ENCODE measurements at places on chromosomes 13 and 19. TPM values are rescaled to one million over a fixed set of nuclear protein-coding genes. Genes with fewer than 3 reads are reported as not detected.

- no peak for DNase-seq
Observed at GRCh38 chr19:3606174-3606689, 443 bp downstream of the TBXA2R start.

Gene PIAS4
- 8.3 TPM for polyA plus RNA-seq

Gene MISP
- 50.9 TPM for polyA plus RNA-seq

DNA sequence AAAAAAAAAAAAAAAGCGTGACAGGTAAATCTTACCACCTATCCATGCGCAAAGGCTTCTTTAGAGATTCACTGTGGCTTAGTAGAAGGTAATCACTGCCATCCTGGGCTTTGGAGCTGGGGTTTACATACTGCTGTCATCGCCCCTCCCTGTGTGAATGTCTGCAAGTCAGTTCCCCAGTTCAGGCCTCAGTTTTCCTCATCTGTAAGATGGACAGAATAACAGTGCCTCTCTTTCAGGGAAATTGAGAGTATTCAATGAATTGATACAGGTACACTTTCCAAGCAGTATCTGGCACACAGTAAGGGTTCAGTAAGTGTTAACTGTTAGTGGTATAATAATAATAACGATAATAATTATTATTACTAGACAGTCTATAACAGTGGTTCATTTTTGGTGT, 2.2 kb downstream of the RELB start:
- no peak for DNase-seq

GRCh38 chr13:59364641-59365085, 799.1 kb downstream of the DIAPH3 start:
- no peak for DNase-seq

GRCh38 chr13:22793598-22794134, 387.1 kb upstream of the SGCG start:
- peak; percentile 73 for DNase-seq

DNA sequence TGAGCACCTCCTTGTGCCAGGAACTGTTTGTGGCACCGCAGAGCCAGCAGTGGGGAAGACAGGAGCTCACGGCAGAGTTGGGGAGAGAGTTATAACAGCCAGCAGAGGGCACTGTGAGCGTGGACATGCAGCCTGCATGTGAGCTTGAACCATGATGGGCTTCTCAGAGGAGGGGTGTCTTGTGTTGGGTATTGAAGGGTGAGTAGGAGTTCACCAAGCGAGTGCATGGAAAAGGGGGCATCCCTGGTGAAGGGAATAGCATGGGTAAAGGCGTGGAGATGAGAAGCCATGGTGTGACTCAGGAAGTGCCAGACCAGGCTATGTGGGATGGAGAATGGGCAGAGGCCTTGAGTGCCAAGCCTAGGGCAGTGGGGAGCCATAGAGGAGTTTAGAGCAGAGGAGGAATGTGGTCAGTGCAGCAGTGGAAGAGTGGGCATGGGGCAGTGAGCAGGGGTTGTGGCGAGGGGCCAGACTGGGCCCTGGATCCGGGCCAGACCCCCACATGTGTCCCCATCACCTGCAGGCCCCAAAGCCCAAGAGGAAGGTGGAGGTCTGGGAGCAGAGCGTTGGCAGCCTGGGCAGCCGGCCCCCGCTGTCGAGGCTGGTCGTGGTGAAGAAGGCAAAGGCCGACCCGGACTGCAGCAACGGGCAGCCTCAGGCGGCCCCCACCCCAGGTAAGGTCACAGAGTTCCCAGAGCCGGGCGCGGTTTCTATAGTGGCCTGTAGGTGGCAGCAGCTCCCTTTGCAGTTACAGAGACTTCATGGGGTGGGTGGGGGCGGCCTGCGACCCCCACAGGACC, 11.8 kb upstream of the SHD start:
- peak; percentile 81 for DNase-seq

DNA sequence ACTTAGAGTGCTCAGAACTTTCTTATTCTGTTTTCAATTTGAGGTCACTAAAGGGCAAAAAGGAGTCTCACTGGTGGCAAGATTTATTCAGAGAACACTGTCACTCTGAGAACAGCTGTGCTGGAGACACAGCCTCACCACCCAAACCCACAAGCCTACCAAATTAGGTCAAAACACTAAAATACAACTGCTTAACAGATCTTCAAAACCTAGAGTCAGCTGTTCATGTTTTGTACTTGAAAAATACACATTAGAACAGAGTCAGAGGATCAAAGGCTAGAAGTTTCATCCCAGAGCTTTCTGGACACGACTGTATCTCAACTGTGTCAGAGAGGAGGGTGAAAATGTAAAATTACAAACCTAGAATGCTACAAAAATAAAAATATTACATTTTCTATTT, 89.3 kb downstream of the MIPEP start:
- no peak for DNase-seq

GRCh38 chr13:41590643-41591042, 133.3 kb downstream of the RGCC start:
- DNase-seq, result no peak

Gene DENND1C
- 16.1 TPM for polyA plus RNA-seq

- DNase-seq, result no peak
Observed at GRCh38 chr13:42878721-42879120, 97.3 kb downstream of the FAM216B start.

- DNase-seq, result no peak
Observed at GRCh38 chr19:13100031-13100588, 2.5 kb downstream of the LYL1 start.

GRCh38 chr13:97881556-97881955, 71.9 kb upstream of the IPO5 start:
- no peak for DNase-seq

- no peak for DNase-seq
Observed at GRCh38 chr19:4272894-4273293, 6.2 kb upstream of the SHD start.

GRCh38 chr19:3210347-3211017, 14.0 kb upstream of the CELF5 start:
- peak; percentile 52 for DNase-seq

GRCh38 chr13:40245567-40245966, 420.9 kb downstream of the FOXO1 start:
- DNase-seq, result no peak

- DNase-seq, result no peak
Observed at GRCh38 chr19:5121266-5122120, 152.6 kb downstream of the KDM4B start.

DNA sequence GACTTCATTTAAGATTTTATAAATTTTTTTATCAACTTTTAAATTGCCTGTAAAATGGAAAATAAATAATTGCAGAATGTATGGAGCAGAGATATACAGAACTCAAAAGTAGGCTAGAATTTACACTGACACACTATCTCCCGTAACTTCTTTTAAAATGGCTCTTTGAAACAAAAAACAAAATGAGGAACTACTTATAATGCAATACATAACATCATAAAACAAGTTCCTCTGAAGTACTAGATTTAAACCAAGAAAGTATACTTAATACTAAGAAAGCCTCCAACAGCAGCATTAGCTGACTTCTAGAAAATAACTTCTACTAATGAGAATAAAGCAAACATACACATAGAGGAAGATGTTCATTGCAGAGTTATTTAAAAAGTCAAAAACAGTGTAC, 17.0 kb downstream of the RBM26 start:
- no peak for DNase-seq

Gene ZSCAN22
- 2.2 TPM for polyA plus RNA-seq

- no peak for DNase-seq
Observed at GRCh38 chr19:43552616-43553015, 19.6 kb downstream of the ZNF575 start.

DNA sequence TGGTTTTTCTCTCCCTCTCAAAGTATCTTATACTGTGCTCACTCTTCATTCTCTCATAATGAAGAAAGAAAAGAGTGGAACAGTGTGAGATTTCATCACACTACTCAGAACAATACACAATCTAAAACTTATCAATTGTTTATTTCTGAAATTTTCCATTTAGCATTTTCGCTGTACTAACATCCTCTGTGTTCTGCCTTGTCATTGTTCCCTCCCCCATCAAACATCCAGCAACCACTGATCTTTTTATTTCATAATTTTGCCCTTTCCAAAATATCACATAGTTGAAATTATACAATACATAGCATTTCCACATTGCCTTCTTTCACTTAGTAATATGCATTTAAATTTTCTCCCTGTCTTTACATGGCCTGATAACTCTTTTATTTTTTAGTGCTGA, 658.7 kb downstream of the SLITRK1 start:
- no peak for DNase-seq

Gene DLEU7
- not detected for polyA plus RNA-seq

Gene KIRREL2
- polyA plus RNA-seq, result 2.3 TPM

DNA sequence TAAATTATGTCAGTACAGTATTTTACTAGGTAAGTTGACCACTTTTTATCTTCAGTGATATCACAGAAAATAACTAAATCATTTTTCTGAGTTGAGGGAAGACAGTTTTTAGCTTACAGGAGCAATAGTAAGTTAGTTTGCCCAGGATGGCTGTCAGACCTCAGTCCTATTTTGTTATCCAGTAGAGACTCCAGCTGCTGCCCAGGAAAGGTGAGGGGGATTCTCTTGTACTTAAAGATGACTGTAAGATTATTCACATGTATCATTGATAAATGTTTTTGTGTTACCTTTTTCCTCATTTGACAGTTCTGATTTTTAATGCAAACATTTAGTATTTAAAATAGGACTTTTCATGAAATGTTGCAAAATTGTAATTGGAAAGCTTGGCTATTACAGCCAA, 14.5 kb upstream of the GPR183 start:
- no peak for DNase-seq

- no peak for DNase-seq
Observed at GRCh38 chr13:42707586-42707985, 73.8 kb upstream of the FAM216B start.

Gene REEP6
- polyA plus RNA-seq, result 218 TPM

DNA sequence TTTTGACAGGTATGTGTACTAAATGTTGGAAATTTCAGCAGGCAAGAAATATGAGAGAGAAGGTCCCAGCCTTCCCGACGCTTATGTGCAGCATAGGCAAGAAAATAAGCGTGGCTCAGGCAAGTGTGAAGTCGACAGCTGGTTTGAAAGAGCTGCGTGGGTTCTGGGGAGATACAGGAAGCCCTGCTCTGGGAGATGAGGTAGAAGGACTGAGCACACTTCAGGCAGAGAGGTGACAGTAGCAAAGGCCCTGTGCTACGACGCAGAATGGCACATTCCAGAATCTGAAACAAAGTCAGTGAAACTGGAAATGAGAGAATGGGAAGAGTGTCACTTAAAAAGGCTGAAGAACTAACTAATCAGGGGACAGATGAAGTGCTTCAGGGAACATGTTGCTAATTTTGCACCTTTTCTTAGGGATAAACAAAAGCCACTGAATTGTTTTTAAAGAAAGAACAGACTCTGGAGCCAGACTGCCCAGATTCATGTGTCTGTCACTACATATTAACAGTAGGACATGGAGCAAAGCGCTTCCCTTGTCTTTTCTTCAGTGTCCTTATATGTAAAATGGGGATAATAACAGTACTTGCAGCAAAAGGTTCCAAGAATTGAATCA, 160.1 kb downstream of the SPRY2 start:
- DNase-seq, result no peak
